HCT116 (cell line): ENCODE measurements at places on chromosomes 2 and 18. TPM values are rescaled to one million over a fixed set of nuclear protein-coding genes. Genes with fewer than 3 reads are reported as not detected.
A peak's percentile ranks its signal among the peaks of the same experiment; 100 is the strongest.

GRCh38 chr2:102803041-102803896, 41.4 kb downstream of the TMEM182 start:
- no peak for DNase-seq

Gene DPYSL5
- 8.4 TPM for total RNA-seq

GRCh38 chr18:6885992-6886796, 156.7 kb downstream of the ARHGAP28 start:
- no peak for DNase-seq

DNA sequence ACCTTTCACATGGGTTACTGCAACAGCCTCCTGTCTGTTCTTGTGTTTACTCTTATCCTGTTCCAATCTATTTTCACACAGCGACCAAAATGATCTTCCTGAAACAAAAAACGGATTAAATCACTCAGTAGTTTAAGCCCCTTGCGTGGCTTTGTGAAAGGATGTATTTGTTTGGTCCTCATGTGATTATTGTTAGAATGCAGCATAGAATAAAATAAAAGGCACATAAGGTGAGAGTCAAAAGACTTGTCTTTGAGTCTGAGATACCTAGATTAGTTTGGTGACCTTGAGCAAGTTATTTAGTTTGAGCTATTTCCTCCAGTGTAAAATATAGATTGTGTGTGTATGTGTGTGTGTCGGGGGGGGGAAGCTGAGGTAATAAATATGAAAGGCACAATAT, 72.4 kb downstream of the EML4 start:
- no peak for DNase-seq

Gene SRD5A2
- total RNA-seq: not detected

GRCh38 chr2:94996305-94997100, 29.0 kb upstream of the MAL start:
- DNase-seq: no peak

DNA sequence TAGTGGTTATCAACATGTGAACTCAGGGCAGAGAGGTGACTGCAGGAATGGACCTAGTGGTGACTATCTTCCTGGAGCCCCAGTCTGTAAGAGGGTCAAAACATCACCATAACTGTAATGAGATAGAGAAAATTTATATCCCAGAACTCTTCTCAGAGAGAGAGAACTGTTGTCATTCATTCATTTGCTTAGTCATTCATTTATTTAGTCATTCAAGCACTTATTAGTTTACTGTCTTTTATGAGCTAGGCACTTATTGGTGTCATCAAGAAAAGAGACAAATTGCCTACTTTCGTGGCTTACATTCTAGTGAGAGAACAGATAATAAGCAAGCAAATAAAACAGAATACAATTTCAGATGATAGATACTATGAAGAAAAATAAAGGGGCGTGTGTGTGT, 34.1 kb downstream of the DOK1 start:
- no peak for DNase-seq

DNA sequence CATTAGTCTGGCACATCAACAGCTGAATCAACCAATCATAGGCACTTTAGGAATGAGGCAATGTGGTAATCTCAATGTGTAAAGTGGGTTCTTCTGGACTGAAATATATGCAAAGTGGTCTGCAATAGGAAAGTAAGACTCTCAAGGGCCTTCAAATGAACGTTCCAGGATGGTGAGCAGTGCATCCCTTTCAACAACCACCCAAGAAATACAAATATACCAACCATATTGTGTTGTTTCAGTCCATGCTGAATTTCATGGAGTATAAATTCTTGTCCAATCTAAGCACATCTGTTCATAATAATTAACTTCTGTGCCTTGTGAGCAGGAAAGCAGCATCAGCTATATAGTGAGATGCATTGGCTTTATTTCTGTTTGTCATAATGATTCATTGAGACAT, 556.2 kb downstream of the THSD7B start:
- no peak for DNase-seq

DNA sequence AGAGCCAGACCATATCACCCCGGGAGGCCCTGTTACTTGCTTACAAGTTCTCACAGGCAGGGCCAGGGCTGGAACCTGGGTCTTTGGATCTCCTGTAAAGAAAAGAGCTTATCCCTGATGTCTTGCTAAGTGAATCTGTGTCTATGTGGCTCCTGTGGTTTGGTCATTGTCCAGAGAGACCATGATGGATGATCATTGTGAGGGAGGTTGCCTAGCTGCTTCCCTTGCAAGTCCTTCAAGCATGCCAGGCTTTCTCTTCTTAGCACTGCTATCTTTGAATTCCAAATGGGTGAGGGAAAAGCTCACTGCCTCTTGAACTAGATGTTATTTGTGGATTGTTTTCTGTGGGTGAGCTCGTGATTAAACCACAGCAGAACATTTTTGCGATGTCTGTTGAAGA, 151.6 kb downstream of the FSHR start:
- no peak for DNase-seq

Gene CFAP221
- 0.96 TPM for total RNA-seq

Gene LBX2
- 10.1 TPM for total RNA-seq

- no peak for DNase-seq
Observed at GRCh38 chr2:7692657-7693161, 775.5 kb downstream of the RNF144A start.

- no peak for DNase-seq
Observed at GRCh38 chr2:28406-28975, 17.8 kb downstream of the FAM110C start.

DNA sequence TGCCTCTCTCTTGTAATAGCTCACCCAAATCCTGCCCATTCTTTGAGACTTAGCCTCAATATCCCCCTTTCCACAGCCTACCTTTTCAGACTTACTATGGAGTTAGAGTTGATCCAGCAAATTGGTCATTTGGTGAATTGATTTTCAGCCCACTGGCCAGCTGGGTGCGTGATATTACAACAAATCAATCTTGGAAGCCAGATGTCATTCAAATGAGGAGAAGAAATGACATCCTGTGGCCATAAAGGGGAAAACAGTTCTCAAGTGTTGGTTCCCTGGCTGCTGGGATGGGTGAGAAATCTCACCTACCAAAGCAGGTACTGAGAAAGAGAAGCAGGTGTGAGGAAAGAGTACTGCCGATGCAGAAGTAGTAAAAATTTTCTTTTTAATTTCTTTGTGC, 36.7 kb upstream of the FOXI3 start:
- peak; percentile 13 for DNase-seq

Gene SKOR2
- not detected for total RNA-seq

Gene KHK
- total RNA-seq: 6.7 TPM

- no peak for DNase-seq
Observed at GRCh38 chr2:241560162-241560882, 1.8 kb downstream of the BOK start.

DNA sequence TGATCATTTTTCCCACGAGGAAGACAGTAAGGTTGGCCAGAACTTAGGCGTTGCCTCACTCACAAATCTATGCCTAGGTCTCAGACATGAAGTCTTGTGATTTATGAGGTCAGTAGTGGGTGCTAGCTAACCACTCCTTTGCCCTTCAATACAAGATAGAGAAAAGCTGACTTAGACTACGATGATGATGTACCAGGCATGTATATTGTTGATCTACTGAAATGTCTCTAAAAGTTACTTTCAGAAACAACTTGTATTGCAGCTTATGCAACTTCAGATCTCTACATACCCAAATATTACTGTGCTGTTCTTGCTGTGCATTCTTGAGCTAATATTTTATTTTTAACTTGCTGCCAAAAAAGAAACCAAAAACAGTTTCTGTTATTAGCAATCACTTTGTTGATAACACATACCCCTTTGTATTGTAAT, 30.6 kb downstream of the MAPRE2 start:
- no peak for DNase-seq

Gene SH3BP4
- 32.9 TPM for total RNA-seq

DNA sequence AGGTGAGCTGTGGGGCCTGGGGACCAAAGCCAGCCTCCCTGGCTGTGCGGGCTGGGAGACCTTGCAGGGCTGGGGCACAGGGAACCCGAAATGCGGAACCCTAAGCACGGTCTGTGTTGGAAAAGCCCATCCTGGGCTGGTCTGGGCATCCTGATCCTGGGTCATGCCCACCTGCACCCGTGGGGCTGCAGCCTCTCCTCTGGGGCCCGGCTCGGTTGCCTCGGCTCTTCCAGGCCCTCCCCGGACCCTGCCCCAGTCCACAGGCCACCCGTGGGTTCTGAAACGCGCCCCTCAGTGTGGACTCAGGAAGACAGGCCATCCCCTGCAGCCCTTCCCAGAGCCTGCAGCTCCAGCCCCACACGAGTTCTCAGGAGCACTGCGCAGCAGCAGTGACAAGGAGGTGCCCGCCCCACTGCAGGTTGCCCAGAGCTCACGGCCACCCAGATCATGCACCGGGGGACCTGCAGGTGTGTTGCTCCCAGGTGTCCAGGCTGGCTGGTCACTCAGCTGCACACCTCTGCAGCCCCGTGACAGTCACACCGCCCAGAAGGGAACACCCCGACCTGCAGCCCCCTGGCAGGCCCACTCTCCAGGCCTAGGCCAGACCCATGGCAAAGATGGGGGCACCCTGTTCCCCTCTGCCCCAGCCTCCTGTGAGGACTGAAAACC, 12.2 kb upstream of the NFATC1 start:
- no peak for DNase-seq

GRCh38 chr2:51472300-51472699, 440.4 kb upstream of the NRXN1 start:
- DNase-seq: no peak

Gene ATOH8
- total RNA-seq: 0.74 TPM

GRCh38 chr2:104826016-104826415, 27.9 kb upstream of the POU3F3 start:
- DNase-seq: no peak

Gene ABHD1
- total RNA-seq: not detected

Gene CDH19
- total RNA-seq: not detected

DNA sequence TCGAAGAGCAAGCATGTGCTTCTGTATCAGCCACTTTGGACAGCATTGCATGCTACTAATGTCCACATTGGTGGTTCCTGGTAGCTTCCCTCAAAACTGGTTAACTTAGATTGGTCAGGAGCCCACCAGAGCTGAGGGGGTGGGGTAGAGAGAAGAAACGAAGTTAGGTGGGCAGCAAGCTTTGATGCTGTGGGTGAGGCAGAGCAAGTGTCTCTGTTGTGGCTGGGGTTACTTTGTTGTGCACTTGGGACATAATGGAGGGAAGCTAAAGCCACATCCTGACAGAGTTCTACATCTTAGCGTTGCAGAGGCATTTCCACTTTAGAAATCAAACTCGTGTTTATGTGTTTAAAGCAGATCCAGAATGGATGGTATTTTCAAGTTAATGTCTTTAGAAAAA, 82.7 kb downstream of the FAM168B start:
- no peak for DNase-seq
